ENCODE measurements at places on chromosomes 1 and 21.

GRCh38 chr1:165807613-165808012, 19.8 kb upstream of the UCK2 start:
- DNase-seq, result no peak

DNA sequence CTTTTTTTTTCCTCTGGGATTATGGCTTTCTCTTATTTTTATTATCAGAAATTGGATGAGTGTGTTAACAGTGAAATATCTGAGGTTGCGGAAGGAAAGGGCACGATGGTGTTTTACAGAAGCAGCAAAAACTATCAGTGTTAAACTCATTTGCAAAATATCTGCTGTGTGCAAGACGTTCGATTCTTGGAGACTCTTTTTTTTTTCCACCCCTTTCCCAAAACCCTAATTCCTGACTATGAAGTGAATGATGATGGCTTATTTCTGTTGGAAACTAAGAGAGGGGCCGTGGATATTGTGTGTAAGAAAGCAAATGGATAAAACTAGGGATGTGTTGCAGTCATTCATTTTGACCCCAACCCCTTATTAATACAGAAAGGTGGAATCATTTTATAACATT, 677 bp downstream of the NCAM2 start:
- no peak for DNase-seq

- no peak for DNase-seq
Observed at GRCh38 chr1:45327644-45328515, 1.2 kb downstream of the HPDL start.

DNA sequence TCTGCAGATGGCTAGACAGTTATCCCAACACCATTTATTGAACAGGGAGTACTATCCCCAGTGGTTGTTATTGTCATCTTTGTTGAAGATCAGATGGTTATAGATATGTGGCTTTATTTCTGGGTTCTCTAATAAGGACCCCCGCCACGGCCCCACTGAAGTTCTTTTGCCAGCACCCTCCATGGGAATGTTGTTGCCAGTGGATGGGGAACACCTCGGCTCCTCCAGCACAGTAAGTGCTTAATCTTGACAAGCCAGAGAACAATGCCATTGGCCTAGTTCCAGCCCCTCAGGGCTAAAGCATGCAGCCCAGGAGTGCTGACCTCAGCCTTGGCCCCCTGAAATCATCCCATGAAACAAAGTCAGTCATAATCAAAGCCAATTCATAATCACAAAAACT, 337.6 kb downstream of the AGBL4 start:
- no peak for DNase-seq

DNA sequence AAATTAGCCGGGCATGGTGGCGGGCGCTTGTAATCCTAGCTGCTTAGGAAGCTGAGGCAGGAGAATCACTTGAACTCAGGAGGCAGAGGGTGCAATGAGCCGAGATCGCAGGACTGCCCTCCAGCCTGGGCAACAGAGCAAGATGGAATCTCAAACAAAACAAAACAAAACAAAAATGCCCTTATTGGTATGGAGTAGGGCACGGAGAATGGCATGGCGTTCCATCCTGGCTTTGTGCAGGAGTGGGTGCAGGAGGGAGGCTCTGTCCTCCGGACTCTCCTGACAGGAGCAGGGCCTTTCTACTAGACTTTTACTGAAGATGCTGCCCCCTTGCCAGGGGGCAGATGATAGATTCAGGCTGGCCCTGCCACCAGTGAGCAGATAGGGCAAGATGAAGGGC, 1.0 kb downstream of the TMEM61 start:
- DNase-seq, result no peak

Measured in Daoy (cell line).